Stimulated activated memory B cell treated with anti-CD40 and anti-IgM and Interleukin-4, amounts not matched to agents 10 μg/mL and 1 μg/mL and 100 μg/mL, for 72 hours (primary cell): ENCODE measurements at places on chromosomes 13 and 19.

GRCh38 chr13:72258340-72258981, 391.5 kb upstream of the DACH1 start:
- no peak for ATAC-seq

DNA sequence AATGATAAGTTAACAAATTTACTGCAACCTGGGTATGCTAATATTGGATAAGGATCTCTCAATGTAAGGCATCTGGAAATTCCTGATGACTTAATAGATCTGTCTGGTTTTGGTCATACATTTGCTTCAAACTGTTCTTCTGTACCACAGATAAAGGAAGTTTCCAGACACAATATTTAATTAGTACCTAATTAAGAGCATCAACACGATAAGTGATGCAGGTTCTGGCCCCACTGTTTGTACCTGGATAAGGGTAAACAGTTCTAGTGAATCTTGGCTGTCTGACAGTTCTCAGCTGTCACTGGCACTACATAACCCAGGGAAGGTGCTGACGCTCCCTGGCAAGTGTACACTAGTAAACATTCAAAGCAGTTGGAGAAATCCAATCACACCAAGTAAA, 165.6 kb downstream of the MZT1 start:
- ATAC-seq, result no peak

GRCh38 chr13:30810801-30811200, 75.5 kb downstream of the ALOX5AP start:
- ATAC-seq, result no peak

DNA sequence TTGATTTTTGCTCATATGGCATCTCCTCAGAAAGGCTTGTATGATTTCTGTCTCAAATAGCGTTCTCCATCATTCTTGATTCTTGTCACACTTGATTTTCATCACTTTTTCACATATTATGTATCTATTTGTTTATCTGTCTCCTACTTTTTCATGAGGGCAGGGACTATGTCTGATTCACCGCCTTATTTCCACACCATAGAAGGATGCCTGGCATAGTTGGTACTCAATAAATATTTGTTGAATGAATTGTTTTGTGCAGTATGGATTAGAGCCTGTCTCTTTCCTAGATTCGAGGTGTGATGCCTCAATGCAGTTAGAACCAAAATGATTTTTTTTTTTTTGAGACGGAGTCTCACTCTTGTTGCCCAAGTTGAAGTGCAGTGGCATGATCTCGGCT, 12.1 kb downstream of the SAE1 start:
- no peak for ATAC-seq

- no peak for ATAC-seq
Measured at GRCh38 chr13:110824702-110825300, 90.1 kb downstream of the ANKRD10 start.

GRCh38 chr13:39451860-39452301, 151.1 kb downstream of the LHFPL6 start:
- no peak for ATAC-seq

GRCh38 chr19:53872762-53873161, 5.1 kb downstream of the MYADM start:
- no peak for ATAC-seq

DNA sequence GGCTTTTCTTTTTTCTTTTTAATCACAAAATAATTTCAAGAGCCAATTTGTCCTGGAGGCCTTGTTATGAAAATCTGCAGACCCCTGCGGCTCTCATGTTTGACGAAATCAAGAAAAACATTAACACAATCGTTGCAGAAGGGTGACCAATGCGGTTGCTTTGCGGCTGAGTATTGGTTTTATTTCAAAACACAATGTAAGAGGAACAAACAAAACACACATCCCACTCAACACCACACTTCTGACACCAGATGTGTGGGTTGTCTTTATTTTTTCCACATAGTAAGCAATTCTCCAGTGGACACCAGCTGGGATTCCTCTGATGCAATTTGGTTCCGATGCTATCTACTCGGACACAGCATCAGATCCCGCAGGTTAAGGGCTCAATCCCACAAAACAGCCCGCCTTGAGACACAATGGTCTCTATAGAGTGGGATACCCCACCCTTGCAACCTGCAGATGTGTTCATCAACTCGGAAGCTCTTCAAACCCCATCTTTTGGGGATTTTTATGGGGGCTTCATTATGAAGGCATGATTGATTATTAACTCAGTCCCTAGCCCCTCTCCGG, 21.9 kb upstream of the CCDC124 start:
- no peak for ATAC-seq

- no peak for ATAC-seq
Measured at GRCh38 chr13:43934273-43934672, 54.6 kb downstream of the LACC1 start.
